ENCODE measurements at places on chromosomes 6 and 20.
A peak's percentile ranks its signal among the peaks of the same experiment; 100 is the strongest.

DNA sequence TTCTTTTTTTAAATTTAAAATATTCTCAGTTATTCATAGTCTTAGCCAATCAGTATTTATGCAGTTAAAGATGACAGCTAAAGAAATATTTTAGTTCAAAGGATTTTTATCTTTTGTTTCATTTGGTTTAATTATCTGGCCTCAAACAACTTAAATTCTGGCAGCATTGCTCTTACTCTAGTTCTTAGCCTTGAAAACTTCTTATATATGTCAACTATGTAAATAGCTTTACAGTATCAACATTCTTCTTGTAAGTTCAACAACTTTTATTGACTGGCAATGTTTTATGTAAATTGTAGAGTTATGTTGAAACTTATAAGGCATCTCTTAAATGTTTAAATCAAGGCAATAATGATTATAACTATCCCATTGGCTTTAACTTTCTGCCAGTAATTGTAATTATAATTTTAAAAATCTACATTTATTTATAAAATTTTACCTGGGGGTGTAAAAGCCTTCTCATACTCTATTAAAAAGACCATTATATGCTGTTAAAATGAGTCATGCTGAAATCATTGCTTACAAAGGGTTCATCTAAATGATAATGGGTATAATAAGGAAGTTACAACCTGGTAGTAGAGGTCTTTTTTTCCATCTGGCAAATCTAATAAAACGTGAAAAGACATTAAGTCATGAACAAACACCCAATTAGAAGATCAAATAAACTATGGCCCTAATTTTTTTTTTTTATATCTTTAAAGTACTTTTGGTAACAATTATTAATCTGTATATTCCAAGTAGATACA lies 45.8 kb upstream of the FAM184A start:
- no peak for DNase-seq

DNA sequence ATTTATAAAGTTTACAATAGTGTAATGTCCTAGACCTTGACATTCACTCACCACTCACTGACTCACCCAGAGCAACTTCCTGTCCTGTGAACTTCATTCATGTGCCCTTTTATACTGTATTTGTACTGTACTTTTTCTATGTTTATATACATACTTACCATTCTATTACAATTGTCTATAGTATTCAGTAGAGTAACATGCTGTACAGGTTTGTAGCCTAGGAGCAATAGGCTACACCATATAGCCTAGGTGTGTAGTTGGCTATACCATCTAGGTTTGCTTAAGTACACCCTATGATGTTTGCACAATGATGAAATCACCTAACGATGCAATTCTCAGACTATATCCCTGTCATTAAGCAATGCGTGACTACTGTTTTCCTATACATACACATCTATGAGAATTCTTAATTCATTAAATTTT lies 17.5 kb downstream of the EDEM2 start:
- no peak for DNase-seq

DNA sequence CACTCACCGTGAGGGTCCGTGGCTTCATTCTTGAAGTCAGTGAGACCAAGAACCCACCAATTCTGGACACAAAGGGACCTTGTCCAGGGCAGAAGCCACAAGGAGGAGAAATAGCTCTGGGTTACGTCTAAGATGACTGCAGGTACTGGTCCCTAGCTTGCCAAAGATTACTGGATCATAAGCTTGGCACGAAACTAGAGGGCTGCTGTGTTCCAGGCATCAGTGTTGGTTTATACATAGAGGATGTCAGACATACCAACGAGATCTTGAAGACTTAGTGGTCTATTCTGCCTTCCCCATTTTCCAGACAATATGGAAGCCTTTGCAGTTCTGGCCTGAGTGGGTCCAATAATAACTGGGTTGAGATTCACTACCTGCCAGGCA lies 175.7 kb downstream of the TBX18 start:
- no peak for DNase-seq

- no peak for DNase-seq
Observed at GRCh38 chr6:146990821-146991798, 213.1 kb upstream of the STXBP5 start.

DNA sequence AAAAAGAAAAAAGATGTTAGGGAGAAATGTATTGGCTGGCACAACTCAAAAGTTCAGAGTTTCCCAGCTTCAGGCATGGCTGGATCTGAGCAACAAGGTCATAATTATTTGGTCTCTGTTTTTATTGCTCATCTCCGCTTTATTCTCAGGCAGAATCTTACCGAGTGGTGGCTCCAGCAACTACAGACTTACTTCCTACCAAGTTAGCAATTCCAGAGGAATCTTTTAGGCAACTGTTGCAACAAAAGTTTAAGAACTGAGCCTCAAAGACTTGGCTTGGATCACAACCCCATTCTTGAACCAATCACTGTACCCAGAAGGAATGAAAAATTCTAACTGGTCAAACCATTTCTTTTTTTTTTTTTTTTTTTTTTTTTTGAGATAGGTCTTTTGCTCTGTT lies 35.5 kb upstream of the NCOA3 start:
- no peak for DNase-seq

DNA sequence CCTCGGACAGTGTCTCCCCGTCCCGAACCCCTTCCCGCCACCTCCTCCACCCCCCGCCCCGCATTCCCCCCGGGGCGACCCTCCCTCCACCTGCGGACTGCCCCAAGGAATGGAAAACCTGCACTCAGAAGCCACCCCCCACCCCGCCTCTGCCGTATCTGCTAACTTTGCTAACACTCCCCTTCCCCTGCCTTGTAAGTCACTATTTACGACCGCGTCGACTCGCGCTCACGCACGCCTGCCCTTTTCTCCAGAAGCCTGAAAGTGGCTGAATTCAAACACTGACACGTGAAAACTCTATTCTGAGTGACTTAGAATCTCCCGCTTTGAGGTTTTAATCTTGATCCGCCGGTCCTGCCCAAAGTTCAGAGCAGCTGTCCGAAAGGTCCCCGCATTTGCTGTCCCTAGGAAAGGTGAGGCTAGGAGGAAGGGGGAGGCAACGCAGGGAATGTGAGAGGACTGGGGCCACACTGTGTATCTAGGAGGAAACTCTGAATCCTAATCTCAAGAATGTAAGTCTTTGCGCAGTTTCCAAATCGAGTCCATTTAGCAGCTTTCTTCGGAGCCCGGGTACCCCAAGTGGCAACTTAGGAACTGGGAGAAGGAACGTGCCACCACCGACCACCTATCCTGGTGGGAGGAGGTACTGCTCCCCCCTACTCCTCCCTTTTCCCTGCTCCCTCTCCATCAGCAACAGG lies 9.3 kb upstream of the POU3F2 start:
- no peak for DNase-seq

DNA sequence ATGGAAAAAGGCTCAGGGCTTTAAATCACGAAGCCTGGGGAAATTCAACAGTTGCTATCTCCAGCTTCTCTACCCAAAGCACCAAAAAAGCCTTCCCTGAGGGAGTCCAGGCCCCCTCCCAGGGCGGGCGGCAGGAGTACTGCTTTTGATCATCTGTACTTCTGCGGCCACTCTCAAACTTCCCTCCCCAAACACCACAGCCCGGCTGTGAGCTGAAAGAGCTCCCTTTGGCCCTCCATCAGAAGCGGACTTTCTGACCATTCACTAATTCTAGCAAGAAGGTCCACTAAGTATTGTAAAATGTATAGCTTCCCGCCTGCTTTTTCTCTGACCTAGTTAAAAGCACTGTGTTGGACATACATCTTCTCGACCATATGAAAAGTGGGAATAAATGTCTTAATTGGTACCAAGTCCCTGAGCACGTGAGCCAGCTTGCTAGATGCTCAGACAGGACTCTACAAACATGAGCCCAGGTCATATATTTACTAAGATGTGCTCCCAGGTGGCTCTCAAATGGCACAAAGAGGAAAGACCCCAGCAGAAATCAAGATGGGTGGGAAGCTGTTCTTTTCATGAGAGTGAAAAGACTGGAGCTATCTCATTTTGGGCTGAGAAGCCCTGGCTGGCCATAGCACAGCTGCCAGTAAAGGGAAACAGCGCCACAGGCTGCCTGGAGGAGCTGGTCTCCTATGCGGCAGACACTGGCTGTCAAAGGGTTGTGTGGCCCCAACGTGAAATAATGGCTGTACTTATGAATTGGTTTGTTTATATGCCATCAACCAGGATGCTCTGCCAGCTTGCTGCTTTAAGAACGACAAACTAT lies 58.6 kb downstream of the GFOD1 start:
- no peak for DNase-seq

- DNase-seq: no peak
Observed at GRCh38 chr6:152022303-152022702, 214.8 kb downstream of the ESR1 start.

DNA sequence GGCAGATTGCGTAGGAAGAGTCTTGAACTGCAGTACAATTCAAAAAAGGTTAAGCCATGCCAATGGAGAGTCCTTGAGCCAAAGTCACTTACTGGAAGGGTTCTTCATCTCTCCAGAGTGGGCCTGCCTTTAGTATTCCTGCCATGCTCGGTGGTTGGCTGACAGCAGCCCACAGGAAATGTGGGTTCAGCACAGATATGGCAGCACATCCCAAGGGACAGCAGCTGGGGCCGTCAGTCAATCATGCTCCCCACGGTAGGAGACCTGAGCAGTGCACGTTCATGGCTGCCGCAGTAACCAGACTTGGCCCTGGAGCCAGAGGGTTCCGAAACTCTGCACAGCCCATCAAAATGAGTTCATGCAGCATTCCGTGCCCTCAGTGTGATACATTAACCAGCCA lies 63.6 kb upstream of the SIRPA start:
- DNase-seq: no peak

DNA sequence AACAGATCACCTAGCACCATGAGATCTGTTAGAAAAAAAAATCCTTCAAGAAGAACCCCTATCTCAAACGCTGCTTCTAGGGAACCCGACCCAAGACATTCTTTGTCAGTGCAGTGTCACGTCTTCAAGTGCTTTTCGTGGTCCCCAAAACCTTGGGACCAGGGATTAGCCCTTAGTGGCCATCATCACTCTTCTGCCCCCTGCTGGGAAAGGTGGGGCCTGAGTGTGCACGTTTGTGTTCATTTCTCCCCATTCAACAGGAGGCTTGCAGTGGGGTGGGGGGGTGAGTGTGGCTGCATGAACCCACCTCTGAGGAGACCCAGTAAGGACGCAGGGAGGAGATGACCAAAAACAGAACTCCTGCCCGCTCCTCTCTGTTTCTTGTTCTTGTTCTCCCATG lies 218.2 kb upstream of the RNF24 start:
- no peak for DNase-seq

DNA sequence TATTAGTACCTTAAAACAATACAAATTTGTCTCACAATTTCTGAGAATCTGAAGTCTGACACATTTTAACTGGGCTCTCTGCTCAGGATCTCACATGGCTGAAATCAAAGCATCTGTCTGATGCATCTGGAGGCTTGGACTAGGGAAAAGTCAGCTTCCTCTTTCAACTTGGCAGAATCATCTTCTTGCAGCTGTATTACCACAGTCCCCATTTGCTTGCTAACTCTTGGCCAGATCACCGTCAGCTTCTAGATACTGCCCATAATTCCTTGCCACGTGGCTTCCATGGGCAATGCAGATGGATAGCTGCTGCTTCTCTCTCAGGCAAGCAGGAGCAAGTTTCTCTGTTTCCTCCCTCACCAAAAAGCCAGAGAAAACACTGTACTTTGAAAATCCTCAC lies 1106.4 kb upstream of the CITED2 start:
- DNase-seq: peak; percentile 39

DNA sequence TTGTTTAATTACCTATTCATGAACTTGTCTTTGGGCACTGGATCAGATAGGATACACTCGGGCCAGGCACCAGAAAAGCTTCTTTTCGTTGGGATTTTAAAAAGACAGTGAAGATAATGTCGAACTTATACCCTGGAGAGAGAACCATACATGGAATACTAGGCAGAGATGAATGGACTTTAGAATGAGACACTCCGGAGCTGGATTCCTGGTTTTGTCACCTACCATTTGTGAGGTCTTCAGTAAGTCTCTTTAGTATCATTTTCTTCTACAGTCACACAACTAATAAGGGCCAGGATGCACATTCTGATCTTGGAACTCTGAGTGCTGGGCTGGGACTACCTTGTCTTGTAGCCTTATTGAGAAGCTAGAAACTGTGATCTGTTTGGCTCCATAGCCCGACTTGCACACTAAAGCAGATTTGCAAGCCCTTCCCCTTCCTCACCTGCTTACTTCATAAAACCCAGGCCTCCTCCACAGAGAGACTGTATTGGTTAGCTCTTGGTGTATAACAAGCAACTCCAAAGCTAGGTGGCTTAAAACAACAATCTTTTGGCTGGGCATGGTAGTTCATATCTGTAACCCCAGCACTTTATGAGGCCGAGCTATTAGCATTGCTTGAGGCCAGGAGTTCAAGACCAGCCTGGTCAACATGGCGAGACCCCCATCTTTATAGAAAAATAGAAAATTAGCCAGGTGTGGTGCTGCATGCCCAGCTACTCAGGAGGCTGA lies 7.4 kb upstream of the IFT52 start:
- no peak for DNase-seq

GRCh38 chr6:147177286-147177685 lies 26.9 kb upstream of the STXBP5 start:
- DNase-seq: no peak

GRCh38 chr6:169960003-169960344 lies 208.6 kb downstream of the ERMARD start:
- DNase-seq: peak; percentile 12

DNA sequence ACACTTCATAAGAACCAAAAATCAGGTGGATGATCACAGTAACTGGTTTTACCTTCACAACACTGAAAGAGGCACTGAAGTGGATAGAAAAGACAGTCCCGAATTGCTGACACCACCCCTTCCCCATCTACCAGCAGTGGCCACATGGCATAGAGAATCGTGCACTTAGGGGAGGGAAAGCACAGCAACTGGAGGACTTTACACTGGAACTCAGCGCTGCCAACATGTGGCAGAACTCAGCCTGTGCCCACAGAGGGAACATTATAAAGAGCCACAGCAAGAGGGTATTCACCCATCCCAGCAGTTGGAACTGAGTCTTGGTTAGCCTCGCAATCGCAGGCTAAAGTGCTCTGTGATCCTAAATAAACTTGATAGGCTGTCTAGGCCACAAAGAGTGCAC lies 6.5 kb upstream of the KIAA1586 start:
- no peak for DNase-seq

GRCh38 chr6:18023891-18024290 lies 36.5 kb upstream of the KIF13A start:
- no peak for DNase-seq

GRCh38 chr20:48656661-48657211 lies 171.1 kb downstream of the PREX1 start:
- DNase-seq: no peak

DNA sequence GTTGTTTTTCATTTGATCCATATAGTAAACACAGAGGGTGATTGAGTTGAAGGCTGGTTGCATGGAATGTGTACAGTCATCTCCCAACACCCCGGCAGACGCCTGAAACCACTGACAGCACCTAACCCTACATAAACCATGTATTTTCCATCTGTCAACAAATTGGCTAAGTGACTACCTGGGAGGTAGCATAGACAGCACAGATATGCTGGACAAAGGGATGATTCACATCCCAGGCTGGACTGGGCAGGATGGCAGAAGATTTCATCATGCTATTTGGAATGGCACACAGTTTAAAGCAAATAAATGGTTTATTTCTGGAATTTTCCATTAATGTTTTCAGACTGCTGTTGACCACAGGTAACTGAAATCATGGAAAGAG lies 4.4 kb upstream of the VIP start:
- no peak for DNase-seq

GRCh38 chr6:129989396-129989795 lies 29.0 kb upstream of the L3MBTL3 start:
- DNase-seq: no peak

GRCh38 chr6:80607811-80608391 lies 501.4 kb downstream of the BCKDHB start:
- no peak for DNase-seq

Measured in right hindlimb (tissue), 1 donor.